ENCODE measurements at places on chromosomes 13 and 19.

GRCh38 chr13:96844616-96845015 lies 149.7 kb downstream of the OXGR1 start:
- DNase-seq, result no peak

DNA sequence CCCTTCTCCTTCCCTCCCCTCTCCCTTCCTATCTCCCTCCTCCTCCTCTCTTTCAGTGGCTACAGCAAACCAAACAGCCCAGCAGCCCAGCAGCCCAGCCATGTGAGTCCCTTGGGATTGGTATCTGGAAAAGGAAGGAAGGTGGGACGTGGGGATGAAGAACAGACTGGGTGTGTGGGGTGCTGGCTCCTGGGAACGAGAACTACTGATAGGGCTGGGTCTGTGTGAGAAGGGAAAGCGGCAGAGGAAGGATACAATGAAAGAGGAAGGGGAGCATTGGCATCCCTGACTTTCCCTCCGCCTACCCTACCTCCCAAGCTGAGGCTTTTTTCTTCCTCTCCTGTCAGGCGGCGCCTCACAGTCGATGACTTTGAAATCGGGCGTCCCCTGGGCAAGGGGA lies 863 bp downstream of the AURKC start:
- no peak for DNase-seq

DNA sequence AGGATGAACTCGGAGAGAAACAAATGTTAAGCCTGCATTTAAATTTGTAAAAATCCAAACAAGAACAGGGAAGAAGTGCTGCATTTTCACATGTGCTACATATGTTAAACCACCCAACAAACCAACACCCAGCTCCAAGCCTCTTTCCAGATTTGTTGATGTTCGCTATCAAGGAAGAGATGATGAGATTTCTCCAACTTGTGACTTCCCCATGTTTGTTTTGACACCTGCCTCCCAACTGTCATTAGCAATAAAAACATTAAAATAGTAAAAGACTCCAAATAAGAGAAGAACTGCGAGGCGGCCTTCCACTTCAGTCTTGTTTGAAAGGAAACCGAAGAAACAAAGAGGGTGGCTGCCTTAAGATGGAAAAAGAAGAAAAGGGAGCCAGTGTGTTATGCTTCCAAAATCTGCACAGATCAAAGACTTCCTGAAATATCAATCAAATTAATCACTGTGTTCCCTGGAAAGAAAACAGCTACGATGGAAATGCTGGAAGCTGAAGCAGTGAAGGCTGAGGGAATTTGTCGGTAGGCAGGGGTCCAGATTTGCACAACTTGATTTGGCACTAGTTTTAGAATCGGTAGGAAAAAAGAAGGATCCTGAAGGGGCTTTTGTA lies 14.0 kb upstream of the GGACT start:
- DNase-seq, result no peak

- no peak for DNase-seq
These were observed 65.4 kb downstream of the GNG7 start for GRCh38 chr19:2636897-2637683.

DNA sequence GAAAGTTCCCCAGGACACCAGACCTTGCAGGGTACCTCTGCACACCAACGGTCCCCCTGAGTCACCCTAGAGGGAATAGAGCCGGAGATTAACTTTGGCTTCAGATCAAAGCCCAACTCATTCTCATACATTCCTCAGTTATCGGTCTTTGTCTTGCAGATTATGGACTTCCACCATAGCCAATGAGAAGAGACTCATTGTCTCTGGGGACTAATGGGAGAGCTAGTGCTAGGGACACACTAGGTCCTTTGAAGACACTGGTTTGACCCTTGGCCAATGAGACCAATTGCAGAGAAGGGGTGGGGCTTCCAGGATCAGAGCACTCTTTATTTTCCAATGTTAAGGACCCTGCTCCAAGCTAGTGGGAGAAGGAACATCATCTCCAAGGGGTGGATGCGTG lies 6.1 kb downstream of the KLK7 start:
- no peak for DNase-seq

DNA sequence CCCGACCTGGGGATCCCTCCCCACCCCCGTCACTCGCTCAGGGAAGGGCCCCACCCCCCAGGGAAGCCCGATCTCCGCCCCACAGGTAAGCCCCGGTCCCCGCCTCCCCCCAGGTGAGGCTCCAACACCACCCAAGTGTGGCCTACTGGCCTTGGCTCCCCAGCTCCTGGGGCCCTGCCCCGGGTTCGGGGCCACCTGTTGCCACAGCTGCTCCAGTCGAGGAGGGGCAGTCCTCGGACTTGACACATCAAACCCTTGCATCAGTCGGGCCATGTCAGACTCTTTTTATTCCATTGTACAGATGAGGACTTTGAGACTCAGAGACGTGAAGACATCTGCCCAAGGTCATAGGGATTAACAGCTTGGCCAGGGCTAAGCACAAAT lies 512 bp downstream of the CC2D1A start:
- no peak for DNase-seq

- DNase-seq, result no peak
These were observed 541.6 kb downstream of the SUCLA2 start for GRCh38 chr13:47459512-47459911.
